ENCODE measurements at places on chromosomes 12 and 14.

- DNase-seq: peak; percentile 63
Measured at GRCh38 chr14:65222440-65222858, 120.1 kb upstream of the MAX start.

GRCh38 chr14:38213001-38213400 is 5.3 kb downstream of the SSTR1 start:
- no peak for DNase-seq

GRCh38 chr12:129552996-129553750 is 350.7 kb downstream of the TMEM132D start:
- no peak for DNase-seq

- DNase-seq: peak; percentile 50
Measured at GRCh38 chr14:65414961-65415589, 2.5 kb downstream of the FUT8 start.

DNA sequence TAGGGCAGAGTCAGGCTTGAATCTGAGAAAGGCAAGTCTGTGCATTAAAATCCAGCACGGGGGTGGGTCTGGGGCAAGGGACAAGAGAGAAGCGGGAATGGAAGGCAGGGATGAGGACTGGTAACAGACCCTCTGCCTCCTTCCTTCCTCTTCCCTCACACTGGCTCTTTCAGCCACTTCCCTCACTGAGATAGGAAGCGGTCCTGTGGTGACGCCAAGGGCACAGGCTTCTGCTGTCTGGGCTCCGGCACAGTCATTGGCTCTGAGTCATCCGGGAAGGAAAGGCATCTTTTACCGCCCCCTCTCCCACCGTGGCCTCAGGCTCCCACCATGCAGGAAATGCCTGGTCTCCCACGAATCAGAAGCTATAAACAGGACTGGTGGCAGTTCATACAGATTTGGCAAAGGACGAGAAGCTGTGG is 70.2 kb downstream of the ETV6 start:
- DNase-seq: peak; percentile 23

DNA sequence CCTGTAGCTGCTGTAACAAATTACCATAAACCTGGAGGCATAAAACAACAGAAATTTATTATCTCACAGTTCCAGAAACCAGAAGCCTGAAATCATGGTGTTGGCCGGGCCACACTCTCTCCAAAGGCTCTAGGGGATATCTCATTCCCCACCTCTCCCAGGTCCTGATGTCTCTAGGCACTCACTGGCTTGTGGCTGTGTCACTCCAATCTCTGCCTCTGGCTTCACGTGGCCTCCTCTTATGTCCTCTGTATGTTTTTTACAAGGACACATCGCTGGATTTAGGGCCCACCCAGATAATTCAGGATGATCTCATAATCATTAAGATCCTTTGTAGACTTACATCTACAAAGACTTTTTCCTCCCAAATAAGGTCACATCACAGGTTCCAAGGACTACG is 8.0 kb downstream of the GALNT4 start:
- no peak for DNase-seq

GRCh38 chr12:26402648-26403047 is 207.3 kb downstream of the SSPN start:
- DNase-seq: no peak

GRCh38 chr14:61470261-61470960 is 149.0 kb downstream of the PRKCH start:
- no peak for DNase-seq

- DNase-seq: no peak
Measured at GRCh38 chr14:101461891-101462290, 99.4 kb upstream of the DIO3 start.

DNA sequence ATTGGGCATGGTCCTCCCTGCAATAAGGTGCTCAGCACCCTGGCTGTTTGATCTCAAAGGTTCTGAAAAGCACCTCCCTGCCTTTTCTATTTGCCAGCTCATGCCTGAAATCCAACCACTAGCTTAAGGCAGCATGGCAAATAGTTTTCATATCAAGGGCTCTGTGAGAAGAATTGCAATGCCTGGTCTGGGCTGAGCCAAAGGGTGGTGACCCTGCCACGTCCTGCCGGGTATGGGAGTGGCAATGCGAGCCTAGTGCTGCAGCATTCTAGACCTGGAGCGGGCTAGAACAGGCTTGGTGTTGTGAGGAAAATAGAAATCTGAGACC is 2.3 kb upstream of the SCNN1A start:
- no peak for DNase-seq

DNA sequence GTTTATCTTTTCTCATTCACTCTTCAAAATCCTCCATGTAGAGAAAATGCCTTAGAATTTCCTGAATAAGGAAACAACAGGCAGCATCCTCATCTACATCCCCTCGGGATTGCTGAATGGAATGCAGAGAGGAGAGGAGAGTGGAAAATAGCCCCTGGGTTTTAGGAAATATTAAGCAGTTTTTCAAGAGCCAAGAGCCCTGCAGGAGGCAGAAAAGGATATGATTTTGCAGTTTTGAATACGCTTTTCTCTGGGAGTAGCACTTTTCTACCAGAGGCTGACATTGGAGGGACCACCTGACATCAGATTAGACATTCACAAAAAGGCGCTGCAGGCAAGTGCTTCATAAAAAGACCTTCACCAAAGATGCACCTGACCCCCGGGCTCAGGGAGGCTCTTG is 362.2 kb upstream of the SFSWAP start:
- DNase-seq: no peak

DNA sequence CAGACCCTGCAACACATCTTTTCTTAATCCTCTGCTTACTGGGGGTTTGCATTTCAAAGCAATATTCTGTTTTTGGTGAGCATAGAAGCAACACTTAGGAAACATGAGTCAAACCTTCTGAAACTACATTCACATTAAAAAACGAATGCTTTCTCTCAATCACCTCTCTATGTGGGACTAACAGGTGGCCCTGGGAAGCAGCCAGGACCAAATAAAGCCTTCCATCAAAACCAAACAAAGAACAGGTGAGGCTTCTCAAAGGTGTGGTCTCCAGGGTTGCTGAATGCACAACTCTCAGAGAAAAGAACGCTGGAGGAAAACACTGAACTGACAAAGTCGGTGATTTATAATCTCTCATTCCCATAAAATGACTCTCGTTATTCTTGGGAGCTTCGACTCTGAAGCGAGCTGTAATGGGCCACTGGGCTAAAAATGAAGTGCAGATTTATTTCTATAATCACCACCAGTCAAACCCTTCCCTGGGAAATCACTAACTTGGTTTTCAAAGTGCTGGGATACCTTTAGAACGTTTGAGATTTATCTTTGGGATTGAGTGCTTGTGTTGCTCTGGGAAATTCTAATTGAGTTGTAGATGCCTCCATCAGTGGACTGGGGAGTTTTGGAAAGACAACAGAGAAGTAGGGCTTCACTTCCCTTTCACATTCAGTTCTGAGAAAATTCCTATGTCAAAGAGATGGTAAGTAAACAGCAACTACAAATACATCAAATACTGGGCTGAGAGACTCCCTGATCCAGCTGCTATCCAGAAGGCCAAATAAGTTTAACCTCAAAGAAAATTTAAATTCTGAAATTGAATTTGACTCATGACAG is 262.0 kb upstream of the TMPO start:
- no peak for DNase-seq

DNA sequence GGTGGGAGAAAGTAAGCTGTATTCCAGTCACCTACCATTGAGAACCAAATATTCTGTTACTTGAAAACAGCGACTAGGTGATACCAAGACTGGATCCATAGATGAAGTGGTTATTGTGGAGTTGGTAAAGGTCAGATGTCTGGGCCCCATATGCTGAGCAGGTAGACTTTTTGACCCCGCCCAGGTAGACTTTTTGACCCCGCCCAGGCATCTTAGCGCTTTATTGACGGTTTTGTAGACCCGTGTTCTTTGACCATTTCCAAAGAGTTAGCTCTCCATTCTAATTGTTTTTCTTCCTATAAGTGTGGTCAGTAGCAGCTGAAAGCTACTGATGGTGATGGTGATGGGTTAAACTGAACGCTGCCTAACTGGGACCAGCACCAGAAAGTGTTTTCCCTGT is 61.6 kb downstream of the SLC8A3 start:
- no peak for DNase-seq

GRCh38 chr12:72330784-72331183 is 58.6 kb downstream of the TRHDE start:
- no peak for DNase-seq

GRCh38 chr14:61493239-61493638 is 171.9 kb downstream of the PRKCH start:
- DNase-seq: no peak

- DNase-seq: no peak
Measured at GRCh38 chr12:87807086-87807485, 222.1 kb downstream of the C12orf50 start.

- DNase-seq: no peak
Measured at GRCh38 chr12:27794818-27795584, 15.0 kb upstream of the MANSC4 start.

DNA sequence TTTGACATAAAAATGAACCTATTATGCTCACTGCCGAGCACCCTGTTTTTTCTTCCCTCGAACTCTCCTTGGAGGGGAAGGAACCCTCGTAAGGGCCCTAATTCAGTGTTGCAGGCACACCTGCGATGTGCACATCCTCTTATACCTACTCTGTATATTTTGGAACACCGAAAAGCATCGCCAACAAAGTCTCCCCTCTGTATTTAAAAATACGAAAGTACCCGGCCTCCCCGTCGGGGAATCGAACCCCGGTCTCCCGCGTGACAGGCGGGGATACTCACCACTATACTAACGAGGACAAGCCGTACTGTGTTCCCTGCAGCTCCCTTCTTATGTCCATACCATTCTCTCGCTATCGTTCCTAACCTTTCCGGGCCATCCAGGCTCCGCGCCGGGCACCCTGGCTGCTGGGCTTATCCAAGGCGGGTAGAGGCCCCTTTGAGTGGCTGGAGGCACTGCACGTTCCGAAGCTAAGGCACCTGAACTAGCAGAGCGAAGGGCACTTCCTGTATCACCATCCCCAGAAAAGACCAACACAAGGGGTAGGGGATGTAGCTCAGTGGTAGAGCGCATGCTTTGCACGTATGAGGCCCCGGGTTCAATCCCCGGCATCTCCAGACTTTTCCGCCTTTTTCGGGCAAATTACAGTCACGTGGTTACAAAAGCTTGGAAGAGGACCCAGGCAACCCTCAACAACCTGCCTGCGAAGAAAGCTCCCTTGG is 25.1 kb upstream of the UBC start:
- DNase-seq: peak; percentile 91

GRCh38 chr12:29270446-29270845 is 110.5 kb downstream of the ERGIC2 start:
- DNase-seq: no peak

- no peak for DNase-seq
Measured at GRCh38 chr14:106850913-106851825, 1324.8 kb downstream of the TMEM121 start.

DNA sequence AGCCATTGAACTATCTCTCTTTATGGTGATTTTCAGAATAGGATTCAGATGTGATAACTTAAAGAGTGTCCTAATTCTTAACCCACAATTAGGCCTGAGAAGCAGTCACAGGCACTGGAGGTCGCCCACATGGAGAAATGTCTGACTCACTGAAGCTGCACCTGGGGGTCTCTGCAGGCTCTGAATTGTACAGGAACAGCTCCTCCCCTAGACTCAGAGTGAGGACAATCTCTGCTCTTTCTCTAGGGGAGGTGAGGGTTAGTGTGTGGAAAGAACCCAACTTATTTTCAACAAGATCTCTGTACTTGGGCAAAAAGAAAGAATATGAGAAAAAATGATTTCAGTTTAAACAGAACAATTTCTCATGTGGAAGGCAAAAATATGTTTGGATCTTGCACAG is 1124.6 kb downstream of the TMEM121 start:
- DNase-seq: no peak

GRCh38 chr12:123485756-123486155 is 27.8 kb downstream of the SNRNP35 start:
- DNase-seq: no peak

GRCh38 chr12:62840806-62841205 is 94.1 kb downstream of the PPM1H start:
- DNase-seq: no peak

DNA sequence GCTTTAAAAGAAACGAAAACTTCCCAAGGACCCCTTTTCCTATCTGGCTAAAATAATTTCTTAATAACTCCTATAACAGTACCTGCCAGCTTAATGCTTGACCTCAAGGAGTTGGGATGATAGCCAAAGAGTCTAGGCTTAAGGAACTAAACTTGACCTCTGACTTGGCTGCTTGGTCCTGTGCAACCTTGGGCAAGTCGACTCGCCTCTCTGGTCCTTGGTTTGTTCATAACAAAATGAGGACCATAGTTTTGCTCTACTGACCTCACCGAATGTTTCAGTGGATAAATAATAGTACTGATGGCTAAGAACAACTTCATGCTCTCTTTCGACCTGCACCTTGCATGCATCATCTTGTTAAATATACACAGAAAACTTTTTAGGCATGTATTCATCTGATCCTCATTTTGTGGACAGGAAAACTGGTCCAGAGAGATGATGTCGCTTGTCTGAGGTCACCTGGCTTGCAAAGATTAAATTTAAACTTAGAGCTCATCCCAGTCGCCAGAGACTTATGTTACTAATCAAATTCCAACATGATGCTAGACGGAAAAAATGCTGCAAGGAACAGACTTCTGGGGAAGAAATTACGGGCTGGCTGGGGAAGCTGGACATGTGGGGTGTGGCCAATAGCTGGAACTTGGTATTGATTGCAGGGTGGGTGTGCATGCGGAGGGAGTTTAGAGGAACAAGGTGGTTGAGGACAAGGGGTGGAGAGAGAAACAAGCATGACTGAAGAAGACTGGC is 38.0 kb upstream of the WSCD2 start:
- no peak for DNase-seq

DNA sequence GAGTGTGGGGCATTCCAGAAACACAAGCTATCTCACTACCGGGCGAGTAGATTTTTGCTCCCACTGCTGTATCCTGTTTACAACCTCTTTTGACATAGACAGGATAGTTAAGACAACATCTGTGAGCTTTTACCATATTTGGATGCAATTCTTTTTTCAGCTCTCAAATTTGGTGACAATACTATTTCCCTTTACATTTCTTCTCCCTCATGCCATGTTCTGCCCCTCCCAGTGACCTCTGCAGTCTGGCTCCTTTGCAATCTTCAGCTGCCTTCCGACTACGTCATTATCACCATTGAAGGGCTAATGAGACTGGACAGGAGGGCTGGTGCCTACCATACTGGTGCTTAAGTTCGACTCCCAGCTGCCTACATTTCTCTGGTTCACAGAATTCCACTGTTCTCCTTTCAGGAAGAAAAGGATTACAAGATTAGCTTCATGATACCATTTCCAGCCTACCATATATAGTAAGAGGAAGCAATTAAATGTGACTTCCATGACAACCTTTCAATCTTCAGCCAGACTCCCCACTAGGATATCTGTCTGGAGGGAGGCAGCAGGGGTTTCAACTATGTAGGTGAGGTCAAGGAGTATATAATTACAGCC is 251.6 kb downstream of the PHLDA1 start:
- DNase-seq: no peak

GRCh38 chr14:92248696-92249095 is 74.3 kb upstream of the SLC24A4 start:
- DNase-seq: no peak

GRCh38 chr12:89247541-89247942 is 104.8 kb downstream of the DUSP6 start:
- no peak for DNase-seq

DNA sequence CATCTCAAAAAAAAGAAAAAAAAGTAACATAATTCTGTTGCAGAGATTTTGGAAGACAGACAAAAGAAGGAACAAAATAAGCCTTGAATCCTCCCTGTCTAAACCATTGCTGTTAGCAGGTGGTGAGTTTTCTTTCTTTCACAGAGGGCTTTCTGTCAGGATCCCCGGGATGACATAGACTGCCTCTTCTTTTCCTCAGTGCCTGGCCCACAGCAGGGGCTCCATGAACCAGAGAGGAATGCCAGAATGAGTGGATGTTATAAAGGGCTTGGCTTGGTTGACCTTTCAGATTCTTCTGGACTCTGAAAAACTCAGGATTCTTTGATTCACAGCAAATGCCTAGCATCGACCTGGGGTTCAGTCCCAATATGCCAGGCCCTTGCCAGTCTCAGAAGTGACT is 45.8 kb upstream of the CORO1C start:
- DNase-seq: no peak
